ENCODE measurements at places on chromosomes 3 and 15. TPM values are rescaled to one million over a fixed set of nuclear protein-coding genes. Genes with fewer than 3 reads are reported as not detected.

DNA sequence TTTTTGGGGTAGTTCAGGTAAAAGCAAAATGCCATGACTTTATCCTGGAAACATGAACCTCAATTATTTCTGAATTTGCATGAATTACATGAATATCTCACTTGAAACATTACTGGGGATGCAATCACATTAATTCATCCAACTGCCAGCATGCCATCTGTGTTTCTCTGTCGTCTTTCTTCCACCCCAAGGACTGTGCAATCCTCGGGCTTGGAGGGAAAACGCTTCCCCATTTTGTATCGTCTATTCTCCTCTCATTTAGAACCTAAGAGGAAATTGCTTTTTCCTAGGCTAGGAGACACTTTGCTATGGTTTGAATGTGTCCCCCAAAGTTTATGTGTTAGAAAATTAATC lies 109.4 kb downstream of the SQOR start:
- H3K27ac ChIP-seq, result no peak overlapping the region
- DNase-seq, result no peak
- no peak overlapping the region for H3K4me3 ChIP-seq
- H3K36me3 ChIP-seq, result no peaks in the 10 kb centered on the region
- H3K27me3 ChIP-seq, result no peaks in the 10 kb centered on the region

C3orf18 gene
- 5.0 TPM for total RNA-seq

DNA sequence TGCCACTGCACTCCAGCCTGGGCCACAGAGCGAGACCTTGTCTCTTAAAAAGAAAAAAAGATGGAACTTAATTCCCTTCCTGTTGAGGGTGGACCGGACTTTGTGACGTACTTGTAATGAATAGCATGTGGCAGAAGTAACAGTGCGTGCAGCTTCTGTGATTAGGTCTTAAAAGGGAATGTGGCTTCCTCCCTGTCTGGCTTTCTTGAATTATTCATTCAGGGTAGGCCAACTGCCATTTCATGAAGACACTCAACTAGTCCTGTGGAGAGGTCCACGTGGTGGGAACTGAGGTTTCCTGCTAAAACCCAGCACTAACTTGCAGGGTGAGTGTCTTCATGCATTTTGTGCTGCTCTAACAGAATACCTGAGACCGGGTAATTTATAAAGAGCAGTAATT lies 98.9 kb upstream of the PIAS1 start:
- no peaks in the 10 kb centered on the region for H3K36me3 ChIP-seq
- H3K4me3 ChIP-seq, result no peak overlapping the region
- H3K27me3 ChIP-seq, result no peaks in the 10 kb centered on the region
- no peaks in the 10 kb centered on the region for H3K4me1 ChIP-seq
- no peak overlapping the region for H3K27ac ChIP-seq

- no peak overlapping the region for H3K4me3 ChIP-seq
- H3K4me1 ChIP-seq, result no peaks in the 10 kb centered on the region
- H3K36me3 ChIP-seq, result no peaks in the 10 kb centered on the region
- DNase-seq, result no peak
- no peaks in the 10 kb centered on the region for H3K27me3 ChIP-seq
Measured at GRCh38 chr15:38154837-38155236, 97.8 kb upstream of the SPRED1 start.

DNA sequence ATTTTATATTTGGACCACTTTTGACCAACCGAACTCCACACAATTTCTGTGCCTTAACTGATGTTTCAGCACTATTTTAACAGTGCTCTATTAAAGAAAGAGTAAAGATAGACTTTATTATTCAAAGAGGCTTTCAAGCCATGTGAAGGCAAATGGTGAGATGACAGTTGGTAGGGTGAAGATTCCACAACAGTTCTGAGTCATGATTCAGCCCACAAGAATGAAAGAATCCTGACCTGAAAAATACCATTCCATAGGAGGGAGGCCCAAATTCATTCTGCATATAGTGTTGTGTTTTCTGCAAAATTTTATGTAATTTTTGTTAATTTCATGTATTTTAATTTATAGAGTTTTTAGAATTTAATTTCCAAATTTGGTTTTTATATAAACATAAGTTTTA lies 135.6 kb upstream of the STAC start:
- H3K36me3 ChIP-seq, result no peaks in the 10 kb centered on the region
- DNase-seq, result no peak
- no peak overlapping the region for H3K4me3 ChIP-seq
- no peak overlapping the region for H3K27ac ChIP-seq
- no peaks in the 10 kb centered on the region for H3K4me1 ChIP-seq
- H3K27me3 ChIP-seq, result no peaks in the 10 kb centered on the region

GRCh38 chr15:75029378-75030022 lies 6.1 kb downstream of the PPCDC start:
- peak overlapping the region; percentile 49 for H3K27ac ChIP-seq
- peaks cover 10% of the 10 kb centered on the region for H3K4me1 ChIP-seq
- no peaks in the 10 kb centered on the region for H3K36me3 ChIP-seq
- DNase-seq, result no peak

GCNT3 gene
- not detected for total RNA-seq

Data from Panc1 (cell line).